ENCODE measurements at places on chromosomes 2 and 18. TPM values are rescaled to one million over a fixed set of nuclear protein-coding genes. Genes with fewer than 3 reads are reported as not detected.

DNA sequence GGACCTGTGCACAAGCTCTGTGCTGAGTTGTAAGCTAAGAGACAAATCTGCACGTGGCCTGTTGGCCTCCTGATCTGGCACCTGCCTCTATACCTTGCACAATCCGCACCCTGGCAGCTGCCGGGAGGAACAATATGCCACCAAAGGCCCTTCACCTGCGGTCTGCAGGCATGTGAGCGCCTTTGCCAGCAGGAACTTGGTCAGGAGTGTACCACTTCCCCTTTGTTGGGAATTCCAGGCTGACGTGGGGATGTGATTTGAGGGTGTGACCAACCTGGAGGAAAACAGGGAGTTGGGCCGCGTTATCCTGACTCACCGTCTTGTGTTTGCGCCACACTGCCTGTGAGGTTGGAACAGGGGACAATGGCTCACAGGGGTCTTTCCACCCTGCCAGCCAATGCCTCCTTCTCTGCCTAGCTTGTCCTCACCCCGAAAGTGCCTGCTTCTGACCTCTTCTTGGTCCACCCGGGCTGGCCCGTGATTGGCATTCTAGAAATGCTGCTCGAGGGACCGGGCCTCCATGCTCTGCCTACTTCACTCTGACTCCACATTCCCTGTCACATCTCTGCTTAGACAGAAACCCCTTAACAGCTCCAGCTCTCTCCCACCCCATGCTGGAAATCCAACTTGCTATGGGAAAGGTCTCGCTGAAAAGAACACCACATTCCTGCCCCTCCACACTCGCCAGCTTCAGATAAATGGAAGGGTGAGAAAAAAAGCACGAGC lies 67.1 kb upstream of the MAP4K4 start:
- peak; percentile 91 for DNase-seq

The GPBAR1 gene
- total RNA-seq = 0.20 TPM

- DNase-seq = no peak
These were observed 11.3 kb downstream of the SCTR start for GRCh38 chr2:119512946-119513345.

GRCh38 chr2:15038366-15039364 lies 406.1 kb downstream of the LRATD1 start:
- DNase-seq = no peak

DNA sequence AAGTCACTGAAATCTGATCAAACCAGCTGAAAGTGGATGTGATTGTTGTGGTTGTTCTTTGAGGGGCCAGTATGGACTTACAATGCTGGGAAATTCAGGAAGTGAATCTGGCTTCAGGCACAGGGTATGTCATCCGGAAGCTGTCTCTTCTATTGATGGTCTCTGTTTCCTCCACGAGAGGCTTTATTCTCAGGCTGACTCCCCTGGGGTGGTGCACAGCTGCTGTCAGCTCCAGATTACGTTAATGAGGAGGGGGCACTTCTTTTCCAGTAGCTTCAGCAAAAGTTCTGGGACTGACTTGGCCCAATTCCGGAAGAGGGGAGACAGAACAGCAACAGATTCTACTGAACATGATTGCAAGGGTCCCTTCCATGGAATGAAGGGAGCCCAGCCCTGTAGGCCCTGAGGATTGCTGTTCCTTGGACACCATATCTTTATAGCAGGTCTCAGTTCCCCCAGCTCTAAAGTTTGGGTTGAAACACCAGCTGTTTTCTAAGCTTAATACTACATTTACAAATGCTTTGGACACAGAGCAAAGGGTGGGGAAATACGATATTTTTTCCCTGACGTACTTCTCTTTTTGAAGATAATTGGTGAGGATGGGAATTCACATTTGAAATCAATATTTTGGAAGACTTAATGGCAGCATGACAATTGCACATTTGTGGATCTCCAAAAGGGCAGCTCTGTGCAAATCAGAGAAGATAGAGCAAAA lies 400.9 kb downstream of the TSN start:
- no peak for DNase-seq

The EPG5 gene
- 19.5 TPM for total RNA-seq

GRCh38 chr18:38572554-38573111 lies 1007.0 kb upstream of the CELF4 start:
- DNase-seq = no peak
